ENCODE measurements at places on chromosomes 12 and 14.

DNA sequence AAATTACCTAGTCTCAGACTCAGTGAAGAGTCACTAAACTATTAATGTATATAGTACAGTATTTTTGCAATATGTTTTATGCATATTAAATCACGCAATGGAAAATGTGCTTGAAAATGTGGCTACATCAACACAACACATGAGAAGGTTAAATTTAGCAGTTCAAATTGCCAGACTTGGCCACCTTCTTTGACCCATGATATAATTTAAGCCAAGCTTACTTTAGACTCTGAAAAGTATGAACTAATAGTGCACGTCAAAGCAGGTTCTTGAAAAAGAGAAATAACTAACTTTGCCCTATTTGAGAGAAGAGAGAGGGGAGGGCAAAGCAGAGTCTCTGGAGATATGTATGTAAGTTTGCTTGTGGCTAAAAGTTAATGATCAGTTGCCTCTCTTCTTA, 68.7 kb downstream of the SLC16A7 start:
- no peak for DNase-seq

- DNase-seq = no peak
These were observed 182.1 kb downstream of the NELL2 start for GRCh38 chr12:44694017-44694416.

- no peak for DNase-seq
These were observed 21.0 kb upstream of the MYL2 start for GRCh38 chr12:110941391-110941790.

GRCh38 chr12:95517246-95517645, 34.0 kb downstream of the USP44 start:
- DNase-seq = no peak

- DNase-seq = no peak
These were observed 52.9 kb downstream of the SPTB start for GRCh38 chr14:64826845-64827244.

- DNase-seq = no peak
These were observed 200.6 kb upstream of the STXBP6 start for GRCh38 chr14:25250516-25250915.

- no peak for DNase-seq
These were observed 8.8 kb downstream of the SMOC1 start for GRCh38 chr14:69887740-69888657.

GRCh38 chr12:121355818-121356217, 3.6 kb upstream of the ANAPC5 start:
- DNase-seq = no peak

DNA sequence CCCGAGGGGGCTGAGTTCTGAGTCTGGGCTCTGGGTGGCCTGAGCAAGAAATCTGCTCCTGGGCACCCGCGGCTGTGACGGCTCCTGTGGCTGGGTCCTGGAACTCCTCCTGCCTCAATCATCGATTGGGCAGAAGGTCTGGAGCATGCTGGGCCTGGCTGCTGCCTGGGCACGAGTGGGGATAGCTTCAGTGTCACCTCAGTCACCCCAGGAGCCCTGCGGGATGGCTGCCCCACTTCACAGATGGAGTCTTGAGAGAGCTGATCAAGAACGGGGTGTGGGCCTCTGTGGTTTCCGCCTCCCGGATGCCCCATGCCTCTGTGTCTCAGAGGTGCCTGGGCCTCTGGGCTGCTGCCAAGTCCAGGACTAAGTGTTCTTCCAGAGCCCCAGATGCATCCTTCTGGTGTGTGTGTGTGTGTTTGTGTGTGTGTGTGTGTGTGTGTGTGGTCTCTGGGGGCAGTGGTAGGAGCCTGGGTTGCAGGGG, 185.6 kb upstream of the C14orf180 start:
- peak; percentile 25 for DNase-seq

GRCh38 chr14:70651522-70651921, 9.8 kb downstream of the TTC9 start:
- no peak for DNase-seq

DNA sequence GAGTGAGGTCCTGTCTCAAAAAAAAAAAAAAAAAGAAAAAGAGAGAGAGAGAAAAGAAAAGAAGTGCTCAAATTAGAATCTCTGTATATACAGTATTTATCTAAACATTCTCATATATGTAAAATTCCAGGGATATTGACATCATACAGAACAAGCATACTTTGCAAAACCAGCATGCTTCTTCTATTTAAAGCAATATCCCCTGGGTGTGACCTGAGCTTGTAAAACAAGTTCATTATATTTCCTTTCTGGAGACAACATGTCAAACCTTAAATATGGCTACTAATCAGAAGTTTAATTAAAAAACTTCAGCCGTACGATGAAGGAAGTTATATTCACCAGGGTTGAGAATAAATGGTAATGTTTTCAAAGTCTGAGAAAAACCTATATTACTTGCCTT, 175.8 kb upstream of the HMGA2 start:
- no peak for DNase-seq

DNA sequence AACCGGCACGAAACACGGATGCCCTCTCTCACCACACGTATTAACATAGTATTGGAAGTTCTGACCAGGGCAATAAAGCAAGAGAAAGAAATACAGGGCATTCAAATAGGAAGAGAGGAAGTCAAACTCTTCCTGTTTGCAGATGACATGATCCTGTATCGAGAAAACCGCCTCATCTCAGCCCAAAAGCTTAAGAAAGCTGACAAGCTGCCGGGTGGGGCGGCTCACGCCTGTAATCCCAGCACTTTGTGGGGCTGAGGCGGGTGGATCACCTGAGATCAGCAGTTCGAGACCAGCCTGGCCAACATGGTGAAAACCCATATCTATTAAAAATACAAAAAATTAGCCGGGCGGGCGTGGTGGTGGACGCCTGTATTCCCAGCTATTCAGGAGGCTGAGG, 17.7 kb downstream of the OR6S1 start:
- DNase-seq = no peak

DNA sequence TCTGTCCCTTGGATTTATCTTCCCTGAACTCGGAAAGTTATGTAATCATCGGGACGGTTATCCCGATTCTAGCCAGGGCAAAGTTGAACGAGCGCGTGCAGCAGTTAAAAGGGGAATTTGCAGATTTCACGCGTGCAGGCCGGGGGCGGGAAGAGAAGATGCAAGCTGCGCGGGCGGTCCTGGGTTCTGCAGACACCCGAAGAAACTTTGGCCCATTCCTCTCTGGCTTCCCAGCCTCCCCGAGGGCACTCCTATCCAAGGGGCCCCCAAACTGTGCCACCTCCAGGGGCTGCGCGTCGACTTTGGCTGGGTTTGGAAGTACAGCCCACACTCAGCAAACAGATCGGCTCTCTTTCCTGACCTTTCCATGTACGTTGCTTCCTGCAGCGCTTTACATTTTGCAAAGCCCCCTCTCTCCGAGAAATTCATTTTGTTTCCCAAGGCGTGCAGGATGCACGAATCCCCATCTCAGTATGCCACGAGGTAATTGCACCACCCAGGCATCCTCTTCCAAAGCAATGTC, 941 bp upstream of the PPP1CC start:
- peak; percentile 38 for DNase-seq

GRCh38 chr14:21868442-21869046, 194.9 kb upstream of the OR4E1 start:
- peak; percentile 49 for DNase-seq

DNA sequence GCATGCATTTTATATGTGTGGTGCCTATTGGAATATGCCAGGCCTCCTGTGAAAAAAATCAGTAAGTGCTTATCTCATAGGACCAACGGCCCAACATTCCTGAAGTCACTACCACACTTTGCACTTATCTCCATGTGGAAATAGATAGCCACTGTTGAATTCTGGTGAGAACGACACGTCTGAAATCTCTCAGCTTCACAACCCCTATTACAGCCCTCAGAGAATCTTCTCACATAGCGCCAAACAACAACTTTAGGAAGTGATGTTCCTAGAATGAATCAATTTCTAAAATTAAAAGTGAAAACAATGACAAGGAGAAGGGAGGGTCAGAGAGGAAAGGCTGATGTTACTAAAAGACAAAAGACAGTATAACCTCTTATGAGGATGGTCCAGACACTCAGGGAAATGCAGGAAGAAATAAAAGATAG, 270.8 kb upstream of the BTG1 start:
- DNase-seq = no peak

- no peak for DNase-seq
These were observed 2.8 kb upstream of the PRKAG1 start for GRCh38 chr12:49021292-49021915.

DNA sequence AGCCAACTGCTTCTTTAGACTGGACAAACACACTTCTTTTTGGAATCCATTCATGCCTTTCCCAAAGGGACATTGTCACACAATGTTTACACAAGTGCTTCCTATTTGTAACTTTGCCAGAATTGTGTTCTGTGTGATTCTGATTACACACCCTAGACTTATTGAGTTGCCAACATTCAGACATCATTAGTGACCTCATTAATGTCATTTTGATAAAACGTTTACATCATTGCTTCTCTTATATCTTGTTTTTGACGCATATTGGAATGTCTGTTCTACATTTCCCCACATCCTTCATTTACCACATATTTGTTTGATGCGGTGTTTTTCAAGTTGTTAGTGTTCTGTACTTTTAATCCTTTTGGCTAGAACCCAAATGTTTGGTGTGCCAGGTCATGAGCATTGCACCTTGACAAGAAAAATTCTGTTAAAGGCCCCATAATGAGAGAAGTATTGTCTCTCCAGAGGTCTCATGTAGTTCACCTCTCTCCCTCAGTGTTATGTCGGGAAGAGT, 305.5 kb downstream of the AEBP2 start:
- DNase-seq = no peak

DNA sequence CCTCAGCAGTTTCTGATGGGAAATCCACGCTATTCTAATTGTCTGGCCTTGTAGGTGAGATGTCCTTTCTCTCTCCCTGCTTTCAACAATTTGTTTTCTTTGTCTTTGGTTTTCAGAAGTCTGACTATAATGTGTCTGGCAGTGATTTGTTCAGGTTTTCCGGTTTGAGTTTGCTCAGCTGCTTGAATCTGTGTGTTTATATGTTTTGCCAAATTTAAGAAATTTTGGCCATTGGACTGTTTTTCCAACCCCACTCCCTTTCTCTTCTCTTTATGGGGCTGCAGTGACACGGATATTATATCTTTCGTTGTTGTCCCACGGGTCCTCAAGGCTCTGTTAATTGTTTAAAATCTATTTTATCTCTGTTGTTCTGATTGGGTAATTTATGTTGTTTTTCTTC, 105.0 kb downstream of the ADGRD1 start:
- DNase-seq = no peak

DNA sequence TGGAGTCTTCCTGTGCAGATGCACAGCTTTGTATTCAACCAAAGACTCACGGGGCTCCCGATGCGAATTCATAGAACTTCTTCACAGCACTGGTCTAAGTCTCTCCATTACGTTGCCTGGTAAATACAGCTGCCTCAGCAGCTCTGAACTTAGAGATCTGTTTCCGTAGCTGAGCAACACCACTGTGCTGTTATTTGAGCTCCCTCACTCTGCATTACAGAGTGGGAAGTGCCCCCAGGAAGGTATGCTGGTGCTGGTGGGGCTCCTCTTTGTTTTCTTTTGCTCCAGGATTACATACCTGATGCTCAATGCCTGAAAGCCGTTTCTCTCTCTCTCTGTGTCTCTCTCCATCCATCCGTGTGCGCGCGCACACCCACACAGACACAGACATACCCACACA, 227.5 kb upstream of the RMST start:
- no peak for DNase-seq

- no peak for DNase-seq
These were observed 87.2 kb downstream of the DAAM1 start for GRCh38 chr14:59275668-59276067.

DNA sequence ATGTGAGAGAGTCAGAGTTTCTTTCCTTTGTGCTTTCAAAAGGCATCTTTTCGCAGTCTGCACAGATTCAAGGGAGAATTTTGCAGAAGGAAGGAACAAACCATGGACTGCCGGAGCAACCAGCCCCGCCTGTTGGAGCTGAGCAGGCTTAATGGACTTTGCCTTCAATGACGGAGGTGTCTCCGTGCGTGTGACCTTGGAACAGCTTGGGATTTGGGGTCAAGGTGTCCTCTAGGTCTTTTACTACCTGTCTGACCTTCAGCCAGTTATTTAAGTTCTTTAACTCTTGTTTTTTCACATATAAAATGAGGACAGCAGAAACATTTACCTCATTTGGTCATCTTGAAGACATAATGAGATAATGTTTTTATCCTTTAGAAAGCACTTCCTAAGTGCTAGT, 4.1 kb downstream of the FGF23 start:
- DNase-seq = no peak

DNA sequence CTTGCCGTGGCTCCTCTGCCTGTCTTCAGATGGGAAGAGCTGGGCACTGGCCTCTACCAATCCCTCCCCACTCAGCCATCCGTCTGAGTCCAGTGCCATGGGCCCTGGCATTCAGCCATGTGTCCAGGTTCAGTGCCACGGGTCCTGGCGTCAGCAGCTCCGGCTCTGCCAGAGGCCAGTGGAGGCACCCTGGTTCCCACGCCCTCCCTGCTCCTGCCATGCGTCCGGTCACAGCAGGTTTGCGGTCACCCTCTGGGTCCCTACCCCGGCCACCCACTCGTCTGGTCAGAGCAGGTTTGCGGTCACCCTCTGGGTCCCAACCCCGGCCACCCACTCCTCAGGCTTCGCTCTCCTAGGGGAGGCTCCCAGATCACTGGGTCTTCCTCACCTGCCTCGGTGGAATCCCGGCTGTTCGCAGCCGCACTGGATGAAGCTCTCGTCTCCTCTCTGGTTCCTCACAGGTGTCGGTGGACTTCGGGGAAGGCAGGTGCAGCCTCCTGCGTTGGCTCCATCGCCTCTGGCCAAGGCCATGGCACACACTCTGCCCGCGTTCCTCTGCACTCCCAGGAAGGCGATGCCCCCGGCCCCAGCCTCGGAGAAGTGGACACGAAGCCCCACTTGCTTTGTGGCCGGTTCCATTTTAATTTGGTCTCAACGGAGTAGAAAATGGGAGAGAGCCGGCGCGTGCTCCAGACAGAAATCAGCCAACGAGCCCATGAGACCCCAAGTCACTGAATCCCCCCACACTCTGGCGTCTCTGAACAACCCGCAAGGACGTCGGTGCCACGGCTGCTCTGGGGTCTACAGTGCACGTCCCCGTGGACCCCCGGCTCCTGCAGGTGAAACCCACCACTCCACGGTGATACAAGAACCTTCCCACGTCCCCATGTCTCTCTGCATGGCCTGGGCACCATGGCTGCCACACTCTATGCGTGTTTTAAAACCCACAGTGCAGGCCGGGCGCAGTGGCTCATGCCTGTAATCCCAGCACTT, 47.8 kb upstream of the FBRSL1 start:
- no peak for DNase-seq

GRCh38 chr14:99042381-99043266, 229.4 kb downstream of the BCL11B start:
- no peak for DNase-seq

DNA sequence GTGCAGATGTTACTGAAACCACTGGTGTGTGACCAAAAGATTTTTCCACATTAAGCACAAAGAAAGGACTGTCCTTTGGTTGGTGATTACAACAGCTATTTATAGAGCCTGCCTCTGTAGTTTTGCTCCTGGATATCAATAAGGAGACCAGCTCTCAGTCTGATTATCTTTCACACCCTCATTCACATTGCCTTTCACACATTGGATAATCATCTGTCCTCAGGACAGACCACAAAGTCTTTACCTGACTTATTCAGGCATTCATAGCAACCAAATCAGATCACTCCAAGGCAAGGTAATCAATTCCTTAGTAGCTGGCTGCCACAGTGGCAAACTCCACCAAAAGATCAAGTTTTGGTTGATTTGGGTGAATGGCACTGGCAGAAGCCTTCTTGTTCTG, 59.6 kb upstream of the CPSF6 start:
- DNase-seq = no peak
